ENCODE measurements at places on chromosomes 5 and 9. TPM values are rescaled to one million over a fixed set of nuclear protein-coding genes. Genes with fewer than 3 reads are reported as not detected.

DNA sequence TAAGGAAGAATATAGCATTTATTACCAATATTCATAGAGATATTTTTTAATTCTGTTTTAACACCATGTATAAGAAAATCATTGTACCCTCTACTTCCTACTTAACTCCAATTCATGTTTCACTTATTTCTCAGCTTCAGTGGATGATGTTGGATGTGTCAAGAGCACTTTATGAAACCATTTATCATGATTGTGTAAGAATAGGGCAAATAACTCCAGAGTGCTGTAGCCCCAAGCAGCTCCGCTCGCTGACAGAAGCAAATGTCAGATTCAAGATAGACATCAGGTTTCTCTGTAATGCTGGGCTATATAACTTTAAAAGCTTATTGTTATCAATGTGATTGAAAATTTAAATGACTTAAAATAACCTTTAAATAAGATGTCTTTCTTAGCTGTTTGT, 50.4 kb downstream of the MAST4 start:
- DNase-seq = no peak

GRCh38 chr9:137678202-137678601, 59.4 kb downstream of the EHMT1 start:
- DNase-seq = no peak

DNA sequence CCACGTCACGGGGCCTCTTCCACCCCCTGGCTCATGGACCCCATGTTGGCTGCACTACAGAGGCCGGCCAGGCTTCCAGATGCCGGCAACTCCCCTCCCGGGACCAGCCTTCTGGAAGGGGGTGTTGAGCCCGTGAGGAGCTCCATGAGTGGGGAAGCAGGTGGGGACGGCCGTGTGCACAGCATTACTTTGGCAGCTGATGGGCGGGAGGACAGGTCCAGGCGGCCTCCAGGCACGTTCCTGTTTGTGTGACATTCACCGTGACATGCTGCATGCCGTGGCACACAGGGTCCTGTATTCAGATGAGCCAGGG, 29.1 kb upstream of the ABO start:
- DNase-seq = no peak

- no peak for DNase-seq
Measured at GRCh38 chr5:169176709-169177694, 123.9 kb downstream of the SLIT3 start.

GRCh38 chr5:67303356-67303755, 106.8 kb upstream of the CD180 start:
- DNase-seq = no peak

- DNase-seq = no peak
Measured at GRCh38 chr5:96874631-96875030, 1.7 kb upstream of the ERAP2 start.

- no peak for DNase-seq
Measured at GRCh38 chr5:145912019-145912418, 24.4 kb upstream of the SH3RF2 start.

DNA sequence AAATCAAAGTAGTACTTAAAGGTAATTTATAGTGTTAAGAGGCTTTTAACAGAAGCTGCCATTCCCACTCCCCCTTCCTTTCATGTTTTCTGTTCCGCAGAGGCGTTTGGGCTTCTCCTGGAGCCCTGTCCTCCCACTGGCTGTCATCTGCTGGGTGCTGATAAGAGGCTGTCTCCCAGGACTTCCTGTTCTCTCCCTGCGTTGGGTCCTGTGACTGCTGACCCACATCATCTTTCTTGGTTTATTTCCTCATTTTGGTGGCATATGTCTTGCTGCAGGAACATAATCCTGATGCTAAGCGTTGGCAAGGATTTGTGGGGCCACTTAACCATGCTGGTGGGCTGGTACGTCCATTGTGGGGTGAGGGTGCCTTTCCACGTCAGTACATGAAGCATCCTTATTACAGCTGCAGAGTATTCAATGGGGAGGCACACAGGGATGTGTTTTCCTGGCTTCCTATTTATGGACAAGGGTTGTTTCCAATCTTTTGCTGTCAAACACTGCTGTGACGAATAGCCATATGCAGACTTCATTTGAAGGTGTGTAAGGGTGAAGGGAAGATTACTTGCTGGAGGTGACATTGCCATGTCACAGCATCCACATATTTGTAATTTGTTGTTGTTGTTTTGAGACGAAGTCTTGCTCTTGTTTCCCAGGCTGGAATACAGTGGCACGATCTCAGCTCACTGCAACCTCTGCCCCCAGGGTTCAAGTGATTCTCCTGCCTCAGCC, 22.3 kb upstream of the RNF130 start:
- peak; percentile 18 for DNase-seq

- DNase-seq = no peak
Measured at GRCh38 chr5:145161391-145161790, 673.8 kb downstream of the PRELID2 start.

GRCh38 chr5:1005249-1005851, 3.3 kb upstream of the NKD2 start:
- no peak for DNase-seq

GRCh38 chr5:57166276-57166675, 7.6 kb upstream of the GPBP1 start:
- no peak for DNase-seq

GRCh38 chr5:159772698-159773061, 143.6 kb upstream of the ADRA1B start:
- DNase-seq = no peak

- DNase-seq = no peak
Measured at GRCh38 chr9:36396985-36397384, 3.1 kb downstream of the RNF38 start.

GRCh38 chr9:6106711-6107339, 91.4 kb upstream of the RANBP6 start:
- peak; percentile 9 for DNase-seq

- DNase-seq = no peak
Measured at GRCh38 chr5:91386120-91386519, 3.0 kb upstream of the ARRDC3 start.

DNA sequence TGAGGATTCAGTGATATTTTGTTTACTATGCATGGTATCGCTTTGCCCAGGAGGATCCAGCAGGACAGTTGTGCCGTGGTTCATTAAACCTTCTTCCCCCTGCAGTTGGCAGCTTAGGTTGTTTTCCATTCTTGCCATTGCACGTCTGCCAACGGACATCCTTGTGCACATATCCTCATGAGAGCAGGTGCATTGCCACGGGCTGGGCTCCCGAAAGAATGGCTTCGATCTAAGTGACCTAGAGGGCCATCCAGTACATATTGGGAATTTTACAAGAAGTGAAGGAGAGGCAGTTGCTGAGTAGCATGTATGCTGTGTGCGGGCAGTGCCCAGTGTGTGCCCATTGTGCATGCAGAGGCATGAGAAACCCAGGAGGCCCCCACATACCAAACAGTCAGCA, 22.1 kb downstream of the HRH2 start:
- no peak for DNase-seq

DNA sequence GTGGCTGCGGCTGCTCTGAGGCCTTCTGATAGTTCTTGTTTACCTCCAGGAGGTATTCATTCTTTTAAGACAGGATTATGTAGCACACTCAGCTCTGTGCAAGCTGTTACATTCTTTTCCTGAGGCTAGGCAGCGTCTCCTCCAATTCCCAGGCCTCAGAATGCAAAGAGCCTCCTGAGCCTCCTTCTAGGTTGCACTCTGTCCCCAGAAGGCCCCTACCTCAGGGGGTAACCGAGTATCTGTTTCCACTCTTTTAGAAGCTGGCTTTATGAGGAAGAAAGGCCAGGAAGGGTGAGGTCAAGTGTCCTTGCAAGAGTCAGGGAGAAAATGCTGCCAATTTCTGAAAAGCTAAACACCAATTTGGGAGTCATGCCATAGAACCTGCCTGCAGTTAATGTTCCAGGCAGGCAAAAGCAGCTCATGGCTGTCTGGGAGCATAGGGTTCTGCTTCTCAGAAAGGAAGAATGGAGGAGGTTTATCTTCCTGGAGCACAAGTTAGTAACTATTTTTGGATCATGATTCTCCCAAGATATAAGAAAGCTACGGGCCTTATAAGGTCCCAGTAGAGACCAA, 178.9 kb downstream of the SEMA6A start:
- no peak for DNase-seq

- DNase-seq = no peak
Measured at GRCh38 chr9:127455324-127455992, 4.1 kb downstream of the LRSAM1 start.

DNA sequence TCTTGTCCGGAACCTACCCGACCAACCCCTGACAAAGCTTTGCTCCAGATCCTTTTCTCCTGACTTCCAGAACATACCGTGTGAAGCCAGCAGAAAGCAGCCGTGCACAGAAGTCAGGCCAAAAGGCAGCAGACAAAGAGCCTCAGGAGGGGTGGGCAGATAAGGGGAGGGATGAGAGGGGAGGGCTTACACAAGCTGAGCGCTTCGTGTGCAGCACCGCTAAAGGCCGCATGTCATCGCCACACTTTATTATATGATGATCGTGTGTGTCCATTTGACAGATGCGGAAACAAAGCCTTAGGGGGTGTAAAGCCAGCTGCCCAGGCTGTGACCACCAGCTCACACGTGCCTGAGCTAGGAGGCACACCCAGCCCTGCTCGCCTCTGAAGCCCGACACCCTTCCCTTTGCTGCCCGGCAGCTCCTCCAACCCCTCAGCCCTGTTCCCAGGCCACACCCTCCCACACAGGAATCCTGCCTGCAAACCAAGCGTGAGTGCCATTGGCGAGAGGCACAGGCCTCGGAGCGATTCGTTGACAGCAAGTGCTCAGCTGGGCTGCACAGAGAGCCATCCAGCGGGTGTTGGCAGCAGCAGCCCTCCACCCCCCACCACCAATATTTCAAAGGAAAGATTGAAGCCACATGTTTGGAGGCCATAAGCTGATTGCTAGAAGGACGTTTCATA, 170.5 kb upstream of the SMIM23 start:
- DNase-seq = peak; percentile 51

- peak; percentile 99 for DNase-seq
Measured at GRCh38 chr5:41903892-41904799, at the start of gene RIMOC1. Gene RIMOC1 (plus strand): TSS chr5:41904344. CDS start chr5:41904368, 24 bp downstream.

GRCh38 chr5:36505021-36505420, 101.4 kb upstream of the SLC1A3 start:
- DNase-seq = no peak

- DNase-seq = peak; percentile 80
Measured at GRCh38 chr5:58922461-58923171, 339.7 kb downstream of the RAB3C start.

DNA sequence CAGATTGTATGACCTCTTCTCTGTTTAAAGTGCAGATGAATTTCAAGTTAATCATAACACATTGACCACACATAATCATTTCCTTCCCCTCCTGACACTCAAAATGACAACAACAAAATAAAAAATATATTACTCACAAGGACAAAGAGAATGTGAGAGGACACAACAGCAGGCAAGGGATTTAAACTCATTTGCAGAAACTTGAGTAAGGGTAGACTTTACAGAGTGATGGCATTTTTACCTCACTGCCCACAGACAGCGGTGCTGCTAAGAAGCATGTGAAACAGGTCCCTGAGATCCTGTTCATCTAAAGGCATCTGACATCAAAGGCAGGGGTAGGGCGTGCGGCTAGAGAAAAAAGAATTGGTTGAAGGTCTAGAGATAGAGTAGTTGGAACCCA, 99.0 kb downstream of the TRIM36 start:
- DNase-seq = no peak

- DNase-seq = no peak
Measured at GRCh38 chr5:132751971-132752580, 4.8 kb downstream of the CCNI2 start.

DDX4 gene
- 0.05 TPM for polyA plus RNA-seq

LCN1 gene
- not detected for polyA plus RNA-seq

FAM240B gene
- polyA plus RNA-seq = not detected

SAP30L gene
- 36.1 TPM for polyA plus RNA-seq

RIOK2 gene
- polyA plus RNA-seq = 41.6 TPM

SMIM23 gene
- not detected for polyA plus RNA-seq

GABRA6 gene
- polyA plus RNA-seq = not detected

P4HA2 gene
- polyA plus RNA-seq = 58.3 TPM

CCNO gene
- polyA plus RNA-seq = 0.07 TPM

SPZ1 gene
- polyA plus RNA-seq = not detected

WDR38 gene
- polyA plus RNA-seq = not detected

DBH gene
- not detected for polyA plus RNA-seq

ANXA2R gene
- polyA plus RNA-seq = 1.4 TPM

CNTNAP3B gene
- 5.2 TPM for polyA plus RNA-seq

SELENOP gene
- 145 TPM for polyA plus RNA-seq

PTGDS gene
- not detected for polyA plus RNA-seq

FOXD4L6 gene
- not detected for polyA plus RNA-seq

NPR3 gene
- 21.7 TPM for polyA plus RNA-seq

ECM2 gene
- 23.0 TPM for polyA plus RNA-seq

HTR4 gene
- not detected for polyA plus RNA-seq

MEIKIN gene
- polyA plus RNA-seq = not detected

LHX2 gene
- not detected for polyA plus RNA-seq

RNF183 gene
- not detected for polyA plus RNA-seq

Data from muscle of arm (tissue), 14 donors.